H4 (cell line): ENCODE measurements at places on chromosomes 1 and 21. TPM values are rescaled to one million over a fixed set of nuclear protein-coding genes. Genes with fewer than 3 reads are reported as not detected.

Gene OR6K3
- total RNA-seq: not detected in 2 replicates

Gene CLSTN1
- total RNA-seq: 31.0 and 35.3 TPM in 2 replicates

Gene NEXN
- 1.6 and 2.4 TPM in 2 replicates for total RNA-seq

Gene CLIC6
- total RNA-seq: not detected in 2 replicates

Gene PRAMEF15
- not detected in 2 replicates for total RNA-seq

Gene CADM3
- total RNA-seq: 6.4 and 10.1 TPM in 2 replicates

Gene DSTYK
- 5.1 and 5.8 TPM in 2 replicates for total RNA-seq

Gene VCAM1
- total RNA-seq: 38.4 and 54.9 TPM in 2 replicates

Gene AGMAT
- total RNA-seq: not detected in 2 replicates

Gene CNKSR1
- not detected in 2 replicates for total RNA-seq

Gene BCL2L15
- not detected in 2 replicates for total RNA-seq

Gene PADI1
- 0.02 and 1.0 TPM in 2 replicates for total RNA-seq

Gene UBASH3A
- total RNA-seq: not detected in 2 replicates
